ENCODE measurements at places on chromosomes 2 and 18. TPM values are rescaled to one million over a fixed set of nuclear protein-coding genes. Genes with fewer than 3 reads are reported as not detected.

LIMS3 gene
- 2.1 TPM for total RNA-seq

HOXD4 gene
- 1.6 TPM for total RNA-seq

HRH4 gene
- 0.11 TPM for total RNA-seq

LRRFIP1 gene
- total RNA-seq: 63.6 TPM

SGPP2 gene
- not detected for total RNA-seq

RNU2-63P gene
- not detected for total RNA-seq

HOXD3 gene
- 6.4 TPM for total RNA-seq

LOXL3 gene
- 162 TPM for total RNA-seq

RAB17 gene
- 0.52 TPM for total RNA-seq

STK17B gene
- total RNA-seq: 130 TPM

TXNDC2 gene
- total RNA-seq: not detected

CCDC74A gene
- 6.9 TPM for total RNA-seq

KLHL14 gene
- not detected for total RNA-seq

CCL20 gene
- not detected for total RNA-seq

IGFBP5 gene
- 1,050 TPM for total RNA-seq

NAT8 gene
- not detected for total RNA-seq
